Activated naive CD4-positive, alpha-beta T cell treated with Interleukin-2 at 50 U/mL for 16 hours (primary cell): ENCODE measurements at places on chromosomes 2 and 18.

- DNase-seq = no peak
Measured at GRCh38 chr18:24231773-24232735, 93.2 kb downstream of the CABYR start.

- DNase-seq = no peak
Measured at GRCh38 chr2:105647731-105648130, 97.0 kb upstream of the NCK2 start.

- DNase-seq = no peak
Measured at GRCh38 chr2:21590026-21590690, 466.4 kb downstream of the TDRD15 start.

DNA sequence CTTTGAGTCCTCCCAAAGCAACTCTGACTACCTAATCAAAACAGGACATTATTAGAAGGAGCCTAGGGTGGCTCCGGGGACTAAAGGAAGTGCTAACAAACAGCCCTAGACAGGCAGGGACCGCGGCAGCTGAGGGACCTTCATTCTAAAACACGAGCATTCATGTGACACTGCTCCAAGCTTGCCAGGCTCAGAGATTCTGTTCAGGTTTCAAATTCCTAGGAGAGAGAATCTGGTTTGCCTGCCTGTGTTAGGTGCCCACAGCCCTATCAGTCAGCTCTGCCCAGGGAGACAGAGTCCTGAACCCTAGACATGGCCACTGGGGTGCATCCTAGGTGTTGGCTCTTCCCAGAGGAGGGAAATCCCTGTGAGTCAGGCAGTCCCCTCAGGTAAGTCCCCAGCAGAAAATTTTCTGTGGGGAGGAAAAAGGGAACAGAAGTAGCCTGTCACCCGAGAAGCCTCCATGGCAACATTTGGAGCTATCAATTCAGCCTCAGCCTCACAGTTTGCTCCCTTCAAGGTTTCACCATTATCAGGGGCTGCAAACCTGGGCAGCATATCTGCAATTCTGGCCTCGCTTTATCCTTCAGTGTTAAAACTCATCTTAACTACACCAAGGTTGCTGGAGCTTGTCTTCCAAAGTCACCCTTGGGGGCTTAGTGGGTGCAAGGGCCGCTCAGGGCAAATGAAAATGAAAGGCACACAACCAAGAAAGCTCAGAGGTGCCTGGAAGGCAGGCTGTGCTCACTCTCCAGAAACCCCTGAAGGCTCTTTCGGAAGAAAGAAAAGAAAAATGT is 28.6 kb downstream of the PCBP1 start:
- no peak for DNase-seq

- DNase-seq = no peak
Measured at GRCh38 chr2:196594158-196594557, 45.4 kb upstream of the CCDC150 start.

- DNase-seq = no peak
Measured at GRCh38 chr2:219000569-219000960, 7.3 kb upstream of the CRYBA2 start.

DNA sequence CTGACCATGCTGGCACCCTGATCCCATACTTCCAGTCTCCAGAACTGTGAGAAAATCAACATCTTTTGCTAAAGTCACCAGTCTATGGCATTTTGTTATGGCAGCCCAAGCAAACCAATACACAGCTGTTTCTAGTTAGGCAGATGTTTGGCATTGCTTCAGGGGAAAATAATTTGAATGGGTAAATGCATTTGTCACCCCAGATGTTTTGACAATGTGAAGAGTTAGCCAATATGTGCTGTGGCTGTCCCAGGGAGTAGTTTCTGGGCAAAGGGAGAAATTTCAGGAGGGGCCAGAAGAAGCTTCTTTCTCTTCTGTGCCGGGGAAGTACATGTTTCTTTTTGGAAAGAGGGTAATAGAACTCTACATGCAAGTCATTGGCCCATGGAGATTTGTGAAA is 619.0 kb downstream of the SLC4A3 start:
- no peak for DNase-seq

GRCh38 chr2:109507217-109507616 is 106.5 kb downstream of the SEPTIN10 start:
- no peak for DNase-seq

- no peak for DNase-seq
Measured at GRCh38 chr18:11673560-11673959, 15.5 kb upstream of the GNAL start.

DNA sequence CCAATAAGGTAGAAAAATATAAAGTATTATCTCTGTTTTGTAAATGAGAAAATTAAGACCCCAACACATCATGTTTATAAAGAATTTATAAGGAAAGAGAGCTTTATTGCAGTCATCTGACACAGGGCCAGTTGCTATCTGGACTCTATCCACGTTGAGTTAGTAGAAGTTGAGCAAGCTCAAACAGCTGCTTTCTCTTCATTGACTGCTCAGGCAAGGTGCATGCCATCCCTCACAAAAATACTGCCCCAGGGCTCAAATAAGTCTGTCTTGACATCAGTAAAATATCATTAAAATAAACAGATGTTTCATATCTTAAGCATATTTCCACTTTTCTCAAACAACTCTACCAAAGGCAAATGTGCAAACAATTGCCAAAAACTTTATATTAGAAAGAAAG is 14.8 kb downstream of the COL5A2 start:
- DNase-seq = no peak

GRCh38 chr18:58284699-58285448 is 240.8 kb downstream of the NEDD4L start:
- no peak for DNase-seq

GRCh38 chr2:170737821-170738220 is 22.7 kb downstream of the SP5 start:
- DNase-seq = no peak

- no peak for DNase-seq
Measured at GRCh38 chr2:44242904-44243303, 32.4 kb upstream of the SLC3A1 start.

- DNase-seq = no peak
Measured at GRCh38 chr2:10530607-10531239, 82.6 kb upstream of the ODC1 start.

DNA sequence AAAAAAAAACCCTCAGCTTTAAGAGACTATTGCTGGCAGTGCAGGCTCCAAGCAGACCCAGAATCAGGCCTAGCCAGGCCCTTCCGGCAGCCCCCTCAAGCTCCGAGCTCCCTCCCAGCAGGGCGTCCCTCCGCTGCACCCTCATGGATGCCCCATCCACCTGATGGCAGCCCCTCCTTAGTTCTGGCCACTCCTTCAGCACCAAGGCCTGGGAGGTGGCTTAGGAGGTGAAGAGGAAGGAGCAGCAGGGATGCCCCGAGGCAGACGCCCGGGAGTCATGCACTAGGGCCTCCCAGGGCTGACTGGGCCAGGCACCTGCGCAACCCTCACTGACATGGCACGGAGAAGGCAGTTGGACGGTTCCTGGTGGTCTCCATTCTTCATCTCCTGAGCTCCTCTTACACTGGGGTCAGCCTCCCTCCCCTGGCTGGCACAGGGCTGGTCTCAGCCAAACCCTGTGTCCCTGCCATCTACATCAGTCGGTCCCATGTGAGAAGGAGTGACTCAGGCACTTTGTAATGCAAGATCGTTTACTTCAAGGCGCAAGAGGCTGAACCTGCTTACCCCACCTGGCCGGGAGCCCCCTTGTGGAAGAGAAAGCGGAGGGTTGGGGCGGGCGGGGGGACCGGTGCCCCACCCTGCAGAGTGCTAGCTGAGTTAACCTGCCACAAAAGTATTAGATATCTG is 53.5 kb upstream of the ID2 start:
- no peak for DNase-seq

DNA sequence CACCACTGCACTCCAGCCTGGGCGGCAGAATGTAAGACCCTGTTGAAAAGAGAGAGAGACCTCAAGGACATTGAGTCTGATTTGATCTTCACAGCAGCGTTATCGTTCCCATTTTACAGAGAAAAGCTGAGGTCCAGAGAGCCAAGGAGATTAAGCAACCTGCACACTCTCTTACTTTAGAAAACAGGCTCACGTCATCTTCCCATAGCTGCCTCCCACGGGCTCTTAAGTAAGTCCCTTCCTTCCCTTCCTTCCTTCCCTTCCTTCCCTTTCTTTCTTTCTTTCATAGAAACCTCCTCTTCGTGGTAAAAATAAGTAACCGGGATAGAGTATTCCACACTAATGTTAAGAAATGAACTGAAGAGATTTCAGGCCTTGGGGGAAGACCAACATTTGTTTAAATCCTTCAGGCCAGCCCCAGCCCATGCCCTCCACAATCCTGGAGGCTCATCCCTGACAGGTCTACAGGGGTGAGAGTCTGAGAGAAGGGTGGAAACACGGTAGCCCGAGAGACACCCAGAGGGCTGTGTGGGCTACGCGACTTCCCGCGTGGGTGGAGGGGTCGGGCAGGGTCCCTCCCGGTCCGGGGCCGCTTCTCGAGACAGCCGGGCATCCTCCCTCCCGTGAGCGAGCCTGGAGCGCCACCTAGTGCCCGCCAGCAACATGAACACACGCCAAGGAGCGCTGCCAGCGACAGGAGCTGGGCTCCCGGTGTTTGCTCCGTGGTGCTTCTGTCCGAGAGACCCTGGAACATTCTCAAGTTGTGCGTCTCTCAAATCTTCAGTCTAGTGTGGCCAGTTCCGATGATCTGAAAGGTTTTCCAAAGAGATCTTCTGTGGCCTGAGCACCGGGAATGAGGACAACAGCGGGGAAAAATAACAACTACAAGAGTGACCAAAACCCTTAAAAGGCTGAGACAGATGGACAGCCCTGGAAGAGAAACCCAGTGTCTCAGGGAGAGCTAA is 160.3 kb downstream of the INO80D start:
- DNase-seq = peak; percentile 70

DNA sequence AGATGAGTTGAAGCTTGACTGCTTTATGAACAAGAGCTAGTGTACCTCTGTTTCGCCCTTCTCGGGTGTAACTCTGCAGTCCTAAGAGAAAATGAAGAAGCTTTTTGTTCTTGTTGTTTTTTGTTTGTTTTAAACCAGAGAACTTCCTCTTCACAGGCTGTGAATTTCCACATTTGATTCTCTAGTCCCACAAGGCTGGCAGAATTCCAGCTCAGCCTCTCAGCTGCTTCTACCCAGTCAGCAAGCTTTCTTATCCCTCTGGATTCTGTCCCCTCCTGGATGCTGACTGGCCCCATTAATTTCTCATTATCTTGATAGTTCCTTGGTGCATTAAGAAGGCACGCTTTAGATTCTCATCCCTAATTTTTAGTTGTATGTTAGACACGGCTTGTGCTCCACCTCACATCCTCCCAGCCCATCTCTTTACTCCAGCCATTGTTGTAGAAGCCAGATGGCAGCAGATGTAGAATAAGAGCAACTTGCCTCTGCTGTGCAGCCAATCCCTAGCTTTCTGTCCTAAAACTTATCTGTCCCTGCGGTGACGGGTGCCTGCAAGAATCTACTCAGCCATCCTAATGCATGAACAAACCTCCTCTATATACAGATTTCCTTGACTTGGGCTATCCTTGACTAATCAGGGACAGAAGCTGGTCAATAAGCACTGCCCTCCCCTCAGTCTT is 12.3 kb upstream of the RESP18 start:
- no peak for DNase-seq

GRCh38 chr2:165691615-165692014 is 102.4 kb downstream of the GALNT3 start:
- no peak for DNase-seq
